ENCODE measurements at places on chromosomes 11 and 22. TPM values are rescaled to one million over a fixed set of nuclear protein-coding genes. Genes with fewer than 3 reads are reported as not detected.

- peak; percentile 18 for DNase-seq
These were observed 10.2 kb upstream of the SC5D start for GRCh38 chr11:121282386-121282785.

EED gene
- 17.8 TPM for total RNA-seq

TMEM138 gene
- total RNA-seq = 37.2 TPM

OR51I1 gene
- 0.63 TPM for total RNA-seq

GRCh38 chr11:47147250-47147649 is 29.4 kb downstream of the ARFGAP2 start:
- DNase-seq = no peak

Measured in SK-MEL-5 (cell line).